Stimulated activated CD4-positive, alpha-beta T cell treated with anti-CD3 and anti-CD28 coated beads, Interleukin-12 subunit alpha, Interleukin-12 subunit beta, amount 100 ng/mL, for 24 hours (primary cell): ENCODE measurements at places on chromosomes 6 and 20.

GRCh38 chr20:19889011-19889953 is 127.9 kb upstream of the NAA20 start:
- no peak for DNase-seq

DNA sequence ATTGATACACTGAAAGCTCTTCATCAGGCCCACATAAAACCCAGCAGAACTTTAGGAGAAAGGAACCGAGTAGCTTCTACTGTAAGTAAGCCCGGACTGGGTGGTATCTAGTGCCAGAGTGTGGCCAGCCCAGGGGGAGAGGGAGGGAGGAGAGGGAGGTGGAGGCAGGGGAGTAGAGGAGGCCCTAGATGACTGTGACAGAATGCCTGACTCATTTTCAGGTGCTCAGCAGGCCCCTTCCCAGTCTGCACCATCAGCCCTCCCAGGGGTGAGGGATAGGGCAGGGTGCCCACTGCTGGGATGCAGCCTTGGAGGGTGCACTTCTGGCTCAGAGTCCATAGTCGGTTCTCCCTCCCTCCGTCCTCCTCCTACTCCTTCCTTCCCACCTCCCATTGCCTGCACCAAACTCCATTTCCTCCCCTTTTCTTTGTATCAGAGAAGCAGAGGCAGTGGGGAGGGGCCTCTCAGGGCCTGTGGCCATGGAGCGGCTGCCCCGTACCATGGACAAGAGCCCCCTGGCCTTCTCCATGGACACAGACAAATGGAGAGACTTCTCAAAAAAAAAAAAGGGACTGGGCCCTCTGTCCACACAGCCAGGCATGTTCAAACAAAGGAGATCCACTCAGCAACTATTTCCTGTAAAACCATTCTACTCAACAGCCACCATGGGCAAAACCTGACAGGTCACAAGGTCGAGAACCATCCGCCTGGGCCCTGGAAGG is 184.9 kb upstream of the SNX9 start:
- no peak for DNase-seq

DNA sequence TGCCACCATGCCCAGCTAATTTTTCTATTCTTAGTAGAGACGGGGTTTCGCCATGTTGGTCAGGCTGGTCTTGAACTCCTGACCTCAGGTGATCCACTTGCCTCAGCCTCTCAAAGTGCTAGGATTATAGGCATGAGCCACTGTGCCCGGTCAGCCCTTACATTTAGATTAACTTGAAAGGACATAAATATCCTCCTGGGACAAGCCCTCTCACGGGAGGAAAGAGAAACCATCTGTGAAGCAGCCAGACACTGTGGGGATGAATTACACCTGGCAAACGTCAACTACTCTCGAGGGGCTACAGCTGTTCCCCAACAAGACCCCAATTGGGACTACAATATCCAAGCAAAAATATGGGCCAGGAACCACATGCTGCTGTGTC is 32.7 kb upstream of the SAMHD1 start:
- DNase-seq: no peak

DNA sequence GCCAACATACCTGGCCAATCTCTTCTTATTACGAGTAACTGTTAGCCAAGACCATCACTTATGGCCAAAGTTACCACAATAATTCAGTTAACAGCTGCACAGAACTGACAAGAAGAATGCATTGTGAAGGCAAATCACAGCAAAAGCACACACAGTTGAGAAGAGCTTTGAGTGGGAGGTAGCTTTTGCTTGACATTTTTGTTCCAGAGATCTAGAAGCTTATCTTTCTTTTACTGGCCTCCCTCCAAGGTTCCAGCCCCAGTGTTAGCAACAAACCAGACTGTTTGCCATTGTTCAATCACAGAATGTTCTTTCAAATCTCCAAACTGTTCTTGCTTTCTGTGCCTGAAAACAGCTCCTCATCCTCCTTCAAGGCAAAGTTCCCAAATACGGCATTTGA is 35.9 kb upstream of the IRAK1BP1 start:
- no peak for DNase-seq

DNA sequence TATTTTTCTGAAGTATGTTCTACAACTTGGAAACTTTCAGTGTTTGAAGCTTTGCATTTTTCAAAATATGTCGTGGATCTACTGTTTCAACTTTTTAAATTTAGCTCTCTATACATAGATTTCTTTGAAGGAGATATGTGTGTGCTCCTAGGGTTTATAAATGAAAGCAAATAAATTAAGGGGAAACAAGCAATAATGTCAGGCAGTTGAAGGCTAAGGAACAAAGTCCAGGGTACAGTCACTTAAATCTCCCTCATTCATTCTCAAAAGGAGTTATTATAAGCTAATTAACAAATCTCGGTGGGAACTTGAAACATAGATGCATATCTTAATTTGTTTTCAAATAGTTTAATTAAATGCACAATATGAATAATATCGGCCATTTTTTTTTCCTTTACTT is 79.4 kb downstream of the SAMD5 start:
- no peak for DNase-seq

GRCh38 chr20:3930265-3931206 is 41.3 kb downstream of the PANK2 start:
- no peak for DNase-seq

DNA sequence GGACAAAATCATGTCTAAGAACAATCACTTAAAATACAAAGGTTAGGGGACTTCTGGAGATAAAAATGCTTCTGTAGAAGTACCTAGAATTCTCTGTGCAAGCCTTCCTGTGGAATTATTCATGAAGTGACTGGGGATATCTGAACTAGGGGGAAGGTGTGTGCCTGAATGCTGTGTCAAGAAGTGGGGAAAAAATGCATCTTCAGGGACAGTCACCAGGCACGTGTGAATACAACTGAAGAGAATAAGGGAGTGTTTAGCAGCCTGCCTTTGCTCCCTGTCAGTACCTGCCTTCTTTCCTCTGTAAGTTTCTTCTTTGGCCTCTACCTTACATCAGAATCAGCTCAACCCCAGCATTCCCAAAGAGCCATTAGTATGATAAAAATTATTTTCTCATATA is 201.0 kb downstream of the ASCC3 start:
- no peak for DNase-seq

GRCh38 chr6:132952031-132952867 is 137.9 kb downstream of the RPS12 start:
- DNase-seq: no peak

GRCh38 chr6:1215023-1215422 is 96.9 kb upstream of the FOXQ1 start:
- DNase-seq: no peak

GRCh38 chr20:50125279-50125678 is 12.3 kb upstream of the UBE2V1 start:
- no peak for DNase-seq

DNA sequence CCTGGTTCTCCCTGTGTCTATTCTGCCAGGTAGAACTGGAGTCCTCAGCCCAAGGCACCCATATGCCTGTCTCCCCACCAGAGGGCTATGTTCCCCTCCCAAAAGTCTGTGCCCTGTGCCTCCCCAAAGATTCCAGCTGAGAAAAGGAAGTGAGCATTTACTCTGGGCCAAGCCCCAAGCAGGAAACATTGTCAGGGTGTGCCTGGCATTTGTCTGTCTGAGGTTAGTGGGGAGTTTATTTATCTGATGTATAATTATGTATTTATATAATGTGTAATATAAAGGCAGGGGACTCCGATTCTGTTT is 5.6 kb downstream of the GDF5 start:
- DNase-seq: no peak

DNA sequence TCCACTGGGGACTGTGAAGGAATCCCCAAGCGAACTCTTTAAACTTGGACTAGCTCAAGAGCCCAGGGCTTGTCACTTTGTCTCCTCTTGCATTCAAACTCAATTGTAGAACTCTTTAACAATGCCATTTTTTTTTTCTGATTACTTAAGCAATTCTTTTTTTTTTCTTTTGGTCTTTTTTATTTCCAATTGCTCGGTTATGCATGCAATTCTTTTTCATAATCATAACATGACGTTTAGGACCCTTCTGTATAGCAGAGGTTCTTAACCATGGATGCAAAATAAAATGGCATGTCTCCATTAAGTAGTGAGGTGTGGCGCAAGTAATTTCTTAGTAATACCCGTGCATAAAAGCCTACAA is 466 bp upstream of the BFSP1 start:
- no peak for DNase-seq

GRCh38 chr20:57773059-57773815 is 63.4 kb upstream of the PMEPA1 start:
- no peak for DNase-seq

GRCh38 chr20:23028392-23028791 is 6.7 kb upstream of the SSTR4 start:
- DNase-seq: no peak

- no peak for DNase-seq
Measured at GRCh38 chr6:126824815-126825214, 293.7 kb upstream of the RSPO3 start.

DNA sequence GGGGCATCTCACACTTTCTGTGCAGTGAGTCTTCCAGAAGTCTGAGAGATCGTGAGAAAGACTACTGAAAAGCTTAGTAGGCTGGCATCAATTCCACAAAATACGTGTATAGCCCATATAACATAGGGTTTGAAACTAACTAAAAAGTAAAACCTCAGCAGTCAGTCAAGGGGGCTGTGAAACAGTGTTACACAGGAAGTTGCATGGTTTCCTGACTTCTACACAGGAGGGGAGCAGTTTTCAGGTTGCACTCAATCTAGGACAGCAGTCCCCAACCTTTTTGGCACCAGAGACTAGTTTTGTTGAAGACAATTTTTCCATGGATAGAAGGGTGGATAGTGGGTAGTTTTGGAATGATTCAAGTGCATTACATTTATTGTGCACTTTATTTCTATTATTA is 4.7 kb upstream of the LY86 start:
- DNase-seq: no peak

DNA sequence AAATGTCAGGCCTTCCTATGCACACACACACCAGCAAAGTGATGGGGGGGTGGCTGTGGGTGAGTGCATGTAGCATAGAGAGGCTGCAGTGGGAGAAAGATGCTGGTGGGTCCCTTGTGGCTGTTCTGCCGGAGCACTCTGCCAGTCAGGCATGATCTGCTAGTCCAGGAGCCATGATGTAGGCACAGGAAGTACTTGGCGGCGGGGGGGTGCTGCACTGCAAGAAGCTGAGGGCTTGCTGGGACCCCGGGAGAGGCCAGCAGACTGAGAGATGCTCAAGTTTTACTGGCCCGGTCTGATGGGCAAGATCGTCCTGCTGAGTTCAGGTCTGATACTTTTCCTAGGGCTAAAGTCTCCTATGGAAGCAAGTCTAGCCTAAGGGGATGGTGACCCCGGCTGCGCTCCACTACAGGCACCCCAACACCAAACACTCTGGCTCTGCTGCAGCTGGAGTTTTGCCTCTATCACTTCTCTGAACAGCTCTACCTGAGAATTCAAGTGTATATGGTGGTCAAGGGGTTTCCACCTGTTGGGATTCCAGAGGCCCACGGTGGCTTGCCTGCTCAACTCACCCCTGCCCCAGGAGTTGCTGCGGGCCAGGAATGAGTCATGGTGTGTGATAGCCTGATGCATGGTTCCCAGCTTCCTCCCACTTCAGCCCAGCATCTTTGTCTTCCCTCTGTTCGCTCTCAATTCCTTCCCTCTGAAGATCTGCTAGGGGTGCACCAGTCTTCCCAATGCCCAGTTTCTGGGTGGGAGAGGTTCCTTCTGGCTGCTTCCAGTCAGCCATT is 971.8 kb upstream of the ADGRB3 start:
- DNase-seq: no peak

- no peak for DNase-seq
Measured at GRCh38 chr6:163725008-163725941, 310.8 kb downstream of the QKI start.

DNA sequence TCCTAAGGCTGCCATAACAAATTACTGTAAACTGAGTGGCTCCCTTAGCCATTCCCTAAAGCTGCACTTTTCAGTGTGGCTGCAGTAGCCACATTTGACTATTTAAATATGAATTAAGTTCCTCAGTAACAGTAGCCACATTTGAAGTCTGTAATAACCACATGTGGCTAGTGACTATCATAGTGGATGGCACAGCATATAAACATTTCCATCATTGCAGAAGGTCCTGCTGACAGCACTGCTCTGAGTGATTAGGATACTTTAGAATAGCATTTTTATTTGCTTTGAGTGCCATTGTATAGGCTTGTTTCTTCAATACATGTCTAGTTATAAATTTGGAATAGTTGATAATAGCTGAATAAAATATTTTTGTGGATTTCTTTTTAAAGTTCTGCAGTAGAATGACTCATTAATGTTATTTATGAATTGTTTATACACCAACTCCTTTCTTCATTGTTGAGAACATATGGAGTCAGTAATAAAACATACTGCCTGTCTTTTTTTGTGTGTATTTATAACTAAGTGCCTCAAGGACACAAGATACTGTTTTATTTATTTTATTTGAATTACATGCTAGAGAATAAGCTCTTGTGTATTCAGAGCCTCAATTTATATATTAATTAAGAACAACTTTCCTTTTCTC is 217.2 kb downstream of the CDKAL1 start:
- no peak for DNase-seq

DNA sequence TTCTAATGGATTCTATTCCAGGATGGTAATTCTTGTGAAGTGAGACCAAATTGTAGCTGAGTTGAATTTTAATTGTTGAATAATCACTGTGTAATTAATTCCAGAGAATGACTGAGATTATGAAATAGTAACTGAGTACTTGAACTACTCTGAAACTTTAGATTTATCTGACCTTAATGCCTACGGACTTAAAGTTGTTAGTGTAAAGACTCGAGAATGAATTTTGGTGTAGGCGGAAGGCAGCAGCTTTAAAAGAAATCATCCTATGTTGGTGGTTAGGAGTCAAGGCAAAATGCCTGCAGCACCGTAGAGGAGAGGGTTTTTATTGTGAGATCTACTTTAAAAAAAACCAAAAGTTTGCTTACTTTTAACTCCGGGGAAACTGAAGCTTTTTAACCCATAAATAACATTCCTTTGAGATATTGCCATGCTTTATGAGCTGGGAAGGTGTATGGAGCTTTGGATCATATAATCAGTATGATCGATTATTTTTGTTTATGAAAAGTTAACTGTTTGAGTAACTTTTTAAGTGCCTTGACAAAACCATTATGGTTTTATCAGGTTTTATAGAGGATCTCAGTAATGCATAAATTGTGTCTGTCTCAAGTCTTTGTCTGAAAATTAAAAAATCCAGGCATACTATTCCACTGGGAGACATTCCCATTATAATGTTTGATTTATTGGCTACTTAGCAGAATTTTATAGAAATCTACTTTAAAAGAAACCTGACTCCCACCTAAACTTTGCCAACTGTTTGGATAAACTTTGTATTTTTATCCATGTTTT is 46.1 kb downstream of the MYO6 start:
- no peak for DNase-seq
